Activated CD4-positive, alpha-beta T cell treated with anti-CD3 and anti-CD28 coated beads, Interleukin-2, amount 10 ng/mL, durations not matched to agents 24 days and 14 days (primary cell): ENCODE measurements at places on chromosomes 6 and 20. TPM values are rescaled to one million over a fixed set of nuclear protein-coding genes. Genes with fewer than 3 reads are reported as not detected.
A peak's percentile ranks its signal among the peaks of the same experiment; 100 is the strongest.

The GJA10 gene
- not detected in 2 replicates for total RNA-seq

GRCh38 chr20:51321343-51322163 lies 221.0 kb downstream of the NFATC2 start:
- no peak for DNase-seq
- H3K27me3 ChIP-seq = no peaks in the 10 kb centered on the region
- no peak overlapping the region for H3K27ac ChIP-seq

The SEL1L2 gene
- not detected in 2 replicates for total RNA-seq

The PHACTR3 gene
- not detected in 2 replicates for total RNA-seq

DNA sequence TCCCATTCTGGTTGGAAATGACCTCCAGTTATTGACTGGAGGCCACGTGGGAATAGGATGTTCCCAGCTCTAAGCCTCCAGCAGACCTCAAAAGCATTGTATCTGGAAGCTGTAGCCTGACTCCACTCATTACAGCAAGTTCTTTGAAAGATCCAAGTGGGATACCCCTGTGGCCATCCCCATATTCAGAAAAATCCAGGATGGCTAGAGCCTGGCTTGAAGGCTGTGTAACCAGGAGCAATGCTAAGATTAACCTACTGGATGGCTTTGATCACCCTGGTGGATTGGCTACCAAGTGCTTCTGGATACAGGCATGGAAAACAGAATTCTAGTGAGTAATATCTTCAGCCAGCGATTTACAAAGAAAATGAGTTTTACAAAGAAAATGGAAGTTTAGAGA lies 151.2 kb downstream of the ADGRG6 start:
- no peak overlapping the region for H3K27ac ChIP-seq
- H3K36me3 ChIP-seq = no peaks in the 10 kb centered on the region
- no peak overlapping the region for H3K4me3 ChIP-seq

- peak overlapping the region; percentile 92 for H3K27ac ChIP-seq
- peaks cover 27% of the 10 kb centered on the region for H3K4me1 ChIP-seq
- peak overlapping the region; percentile 89 for H3K4me3 ChIP-seq
These were observed 1.9 kb downstream of the PNRC1 start for GRCh38 chr6:89082486-89082891.

- H3K27ac ChIP-seq = no peak overlapping the region
- DNase-seq = no peak
- H3K36me3 ChIP-seq = no peaks in the 10 kb centered on the region
- H3K27me3 ChIP-seq = peaks cover 4% of the 10 kb centered on the region
- H3K4me1 ChIP-seq = no peaks in the 10 kb centered on the region
These were observed 70.6 kb upstream of the SOX4 start for GRCh38 chr6:21522797-21523456.

- peaks cover 9% of the 10 kb centered on the region for H3K36me3 ChIP-seq
- H3K4me3 ChIP-seq = peak overlapping the region; percentile 64
- H3K27ac ChIP-seq = peak overlapping the region; percentile 85
- peaks cover 35% of the 10 kb centered on the region for H3K4me1 ChIP-seq
- no peaks in the 10 kb centered on the region for H3K27me3 ChIP-seq
These were observed 648.0 kb upstream of the GJE1 start for GRCh38 chr6:141484711-141485110.

- no peak for DNase-seq
- H3K36me3 ChIP-seq = no peaks in the 10 kb centered on the region
- no peak overlapping the region for H3K27ac ChIP-seq
- H3K27me3 ChIP-seq = no peaks in the 10 kb centered on the region
- H3K4me3 ChIP-seq = no peak overlapping the region
These were observed 87.8 kb downstream of the KIF16B start for GRCh38 chr20:16485401-16485800.

GRCh38 chr6:29632789-29633533 lies at the start of gene GABBR1:
GABBR1 (minus strand) TSS chr6:29633183; CDS start chr6:29632385, 798 bp downstream.
- peak within 1 kb of the TSS; percentile 94 for H3K4me3 ChIP-seq
- H3K4me1 ChIP-seq = peaks cover 45% of the 10 kb centered on the region
- peak; percentile 95 for DNase-seq
- peaks cover 8% of the 10 kb centered on the region for H3K36me3 ChIP-seq
- H3K27me3 ChIP-seq = peaks cover 41% of the 10 kb centered on the region

The C6orf141 gene
- 0.14 TPM in 1 of 2 replicates, not detected in the other for total RNA-seq

DNA sequence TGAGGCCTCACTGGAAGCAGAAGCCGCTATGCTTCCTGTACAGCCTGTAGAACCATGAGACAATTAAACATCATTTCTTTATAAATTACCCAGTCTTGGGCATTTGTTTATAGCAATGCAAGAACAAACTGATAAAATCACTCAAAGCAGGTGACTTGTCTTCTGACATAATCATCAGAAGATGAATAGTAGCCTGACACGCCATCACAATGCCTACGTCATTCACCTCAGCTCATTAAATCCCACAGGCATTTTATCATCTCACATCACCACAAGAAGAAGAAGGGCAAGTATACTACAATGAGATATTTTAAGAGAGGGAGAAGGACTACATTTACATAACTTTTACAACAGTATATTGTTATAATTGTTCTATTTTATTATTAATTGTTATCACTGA lies 3.1 kb upstream of the CAP2 start:
- H3K4me3 ChIP-seq = no peak overlapping the region
- no peaks in the 10 kb centered on the region for H3K36me3 ChIP-seq
- H3K4me1 ChIP-seq = peaks cover 3% of the 10 kb centered on the region
- DNase-seq = peak; percentile 3
- no peak overlapping the region for H3K27ac ChIP-seq

DNA sequence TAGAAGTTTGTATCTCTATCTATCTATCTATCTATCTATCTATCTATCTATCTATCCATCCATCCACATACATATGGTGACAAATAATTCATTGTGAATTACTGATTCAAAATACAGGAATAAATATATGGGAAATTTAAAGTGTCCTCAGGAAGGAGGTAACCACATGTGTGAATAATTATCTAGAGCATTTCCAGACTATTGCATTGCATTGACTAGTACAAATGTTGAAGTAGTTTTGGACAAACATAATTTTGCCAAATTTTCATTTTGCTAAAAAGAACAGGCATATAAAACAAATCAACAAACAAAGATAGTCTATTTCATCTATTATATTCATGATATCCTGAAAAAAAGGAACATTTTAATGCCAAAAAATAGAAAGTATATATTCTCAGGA lies 192.7 kb downstream of the UTRN start:
- no peak for DNase-seq
- peaks cover 15% of the 10 kb centered on the region for H3K4me1 ChIP-seq
- no peak overlapping the region for H3K27ac ChIP-seq
- H3K36me3 ChIP-seq = peaks cover 41% of the 10 kb centered on the region

The LEMD2 gene
- 64.3 and 66.4 TPM in 2 replicates for total RNA-seq

The LAMP5 gene
- not detected in 2 replicates for total RNA-seq

GRCh38 chr6:43229803-43230620 lies 731 bp upstream of the DNPH1 start:
- H3K27me3 ChIP-seq = peaks cover 16% of the 10 kb centered on the region
- H3K4me1 ChIP-seq = peaks cover 25% of the 10 kb centered on the region
- H3K36me3 ChIP-seq = peaks cover 18% of the 10 kb centered on the region
- no peak for DNase-seq
- H3K27ac ChIP-seq = peak overlapping the region; percentile 89

DNA sequence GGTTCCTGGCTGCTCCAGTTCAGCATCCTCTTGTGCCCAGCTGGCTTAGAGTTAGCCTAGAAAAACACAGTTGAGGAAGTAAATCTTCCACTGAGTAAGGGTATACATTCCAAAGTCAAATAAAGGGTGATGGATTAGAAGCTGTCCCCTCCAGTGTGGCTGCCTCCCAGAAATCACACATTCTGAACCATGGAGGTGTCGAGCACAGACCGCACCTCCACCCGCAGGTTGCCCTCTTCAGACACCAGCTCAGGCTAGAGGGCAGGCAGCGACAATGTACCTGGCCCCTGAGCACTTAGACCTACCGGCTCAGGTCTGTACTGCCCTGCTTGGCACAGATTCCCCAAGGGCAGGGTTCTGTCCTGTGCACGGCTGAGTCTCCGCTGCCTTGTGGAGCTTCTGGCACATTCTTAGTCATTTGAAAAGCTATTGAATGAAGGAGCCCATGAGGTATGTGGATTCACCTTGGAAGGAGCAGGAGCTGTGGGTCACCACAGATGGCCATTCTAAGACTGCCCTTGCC lies 118.1 kb downstream of the FAM120B start:
- DNase-seq = no peak
- peaks cover 29% of the 10 kb centered on the region for H3K27me3 ChIP-seq
- H3K4me1 ChIP-seq = no peaks in the 10 kb centered on the region
- H3K4me3 ChIP-seq = no peak overlapping the region
- H3K36me3 ChIP-seq = no peaks in the 10 kb centered on the region
- H3K27ac ChIP-seq = no peak overlapping the region

DNA sequence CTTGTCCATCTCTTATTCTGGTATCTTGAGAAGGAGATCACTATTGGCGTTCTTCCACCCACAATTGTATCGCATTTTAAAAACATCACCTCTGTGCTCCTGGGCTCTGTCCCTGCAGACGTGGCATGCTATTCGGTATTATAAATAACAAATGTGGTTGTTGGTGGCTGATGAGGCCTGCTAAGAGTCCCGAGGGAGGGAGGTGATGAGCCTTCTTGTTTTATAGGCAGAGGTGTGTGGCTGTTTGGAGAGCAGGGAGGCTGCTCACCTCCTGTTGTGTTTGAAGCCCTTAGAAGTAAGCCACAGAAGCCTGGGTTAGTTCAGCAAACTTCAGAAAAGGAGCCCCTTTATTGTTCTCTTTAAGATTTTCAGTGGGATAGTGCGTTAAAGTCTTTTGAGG lies 15.6 kb downstream of the MANBAL start:
- H3K27ac ChIP-seq = no peak overlapping the region
- peaks cover 44% of the 10 kb centered on the region for H3K36me3 ChIP-seq
- DNase-seq = no peak

DNA sequence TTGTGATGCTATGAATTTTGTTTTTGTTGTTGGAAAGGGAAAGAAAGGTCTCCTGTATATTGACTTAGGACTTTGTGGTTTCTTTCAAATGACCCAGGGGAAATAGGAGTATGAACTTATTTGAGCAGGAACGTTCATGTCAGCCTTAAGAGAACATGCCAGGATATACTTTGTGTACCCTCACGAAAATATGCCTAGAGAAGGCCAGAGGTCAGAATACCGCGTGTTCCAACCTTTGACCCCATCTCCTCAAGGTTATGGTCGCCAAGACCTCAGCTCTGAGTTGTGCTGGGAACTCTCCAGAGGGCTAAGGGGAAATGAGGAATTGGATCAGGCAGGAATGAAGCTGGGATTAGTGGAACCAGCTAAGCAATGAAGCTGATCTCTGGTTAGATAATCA lies 11.5 kb downstream of the TTLL9 start:
- H3K4me3 ChIP-seq = no peak overlapping the region
- H3K36me3 ChIP-seq = no peaks in the 10 kb centered on the region
- H3K27ac ChIP-seq = no peak overlapping the region
- H3K27me3 ChIP-seq = peaks cover 32% of the 10 kb centered on the region
- peaks cover 14% of the 10 kb centered on the region for H3K4me1 ChIP-seq
- DNase-seq = no peak

The VSX1 gene
- not detected in 2 replicates for total RNA-seq

DNA sequence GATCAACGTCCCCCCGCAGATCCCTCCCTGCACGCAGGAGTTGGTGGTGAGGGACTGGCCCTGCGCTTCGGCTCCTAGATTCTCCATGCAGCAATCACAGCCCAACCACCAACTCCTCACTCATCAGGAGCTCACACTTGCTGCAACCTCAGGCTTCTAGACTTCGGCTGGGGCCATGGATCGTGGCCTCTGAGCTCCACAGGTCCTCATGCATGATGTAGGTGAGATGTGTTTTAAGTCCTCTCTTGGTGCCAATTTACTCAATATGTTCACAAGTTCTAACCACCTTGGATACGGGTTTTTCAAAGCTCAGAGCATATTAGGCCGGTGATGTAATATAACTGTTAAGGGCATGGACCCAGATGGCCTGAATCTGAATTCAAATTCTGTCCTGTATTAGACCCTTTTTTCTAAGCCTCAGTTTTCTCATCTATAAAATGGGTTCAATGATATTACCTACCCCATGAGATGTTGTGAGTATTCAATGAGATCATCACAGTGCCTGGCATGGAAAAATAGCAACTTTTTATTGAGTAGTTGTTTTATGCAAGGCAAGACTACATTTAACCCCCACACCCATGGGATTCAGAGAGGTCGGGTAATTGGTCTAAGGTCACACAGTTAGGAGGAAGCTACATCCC lies 31.0 kb downstream of the SUN5 start:
- peaks cover 3% of the 10 kb centered on the region for H3K36me3 ChIP-seq
- H3K27ac ChIP-seq = no peak overlapping the region

The TAP2 gene
- 152 and 163 TPM in 2 replicates for total RNA-seq

DNA sequence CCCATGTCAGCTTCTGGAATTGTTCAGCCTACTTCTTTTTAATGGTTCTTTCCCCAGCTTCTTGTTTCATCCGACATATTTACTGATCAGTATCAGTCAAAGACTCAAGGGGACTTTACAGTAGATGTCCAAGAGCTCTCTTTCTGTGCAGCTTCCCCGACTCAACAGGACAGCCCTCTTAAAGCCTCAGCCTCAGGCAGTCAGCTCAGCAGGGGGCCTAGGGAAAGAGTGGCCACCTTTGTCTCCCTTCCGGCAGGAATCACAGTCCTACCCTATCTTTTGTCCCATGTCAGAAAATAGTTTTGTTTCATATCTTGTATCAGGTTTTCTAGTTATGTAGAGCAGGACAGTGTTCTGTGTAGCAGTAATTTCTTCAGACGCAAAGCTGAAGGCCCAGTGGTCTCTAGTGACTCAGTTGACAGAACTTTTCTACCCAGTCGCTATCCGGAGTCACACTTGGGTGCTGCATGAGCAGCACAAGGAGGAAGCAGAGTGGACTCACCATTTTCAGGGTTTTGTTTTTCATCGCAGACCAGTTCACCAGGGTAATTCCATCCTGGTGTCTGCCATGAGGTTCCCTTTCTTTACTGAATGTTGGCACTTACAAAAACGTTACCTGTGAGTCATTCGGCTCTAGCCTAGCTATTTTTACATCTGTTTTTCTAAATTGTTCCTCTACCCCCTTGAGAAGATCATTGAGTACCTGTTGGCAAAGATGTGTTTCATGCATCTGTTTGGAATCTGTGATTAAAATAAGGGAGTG lies 47.7 kb downstream of the SPATA2 start:
- DNase-seq = no peak
- no peaks in the 10 kb centered on the region for H3K27me3 ChIP-seq
- H3K4me1 ChIP-seq = peaks cover 7% of the 10 kb centered on the region
- no peak overlapping the region for H3K27ac ChIP-seq

The PRL gene
- not detected in 2 replicates for total RNA-seq

GRCh38 chr6:79861023-79861422 lies 86.3 kb downstream of the ELOVL4 start:
- no peak for DNase-seq
- H3K4me3 ChIP-seq = no peak overlapping the region
- H3K4me1 ChIP-seq = peaks cover 2% of the 10 kb centered on the region
- H3K36me3 ChIP-seq = no peaks in the 10 kb centered on the region
- no peak overlapping the region for H3K27ac ChIP-seq
